ENCODE measurements at places on chromosomes 7 and 10.

DNA sequence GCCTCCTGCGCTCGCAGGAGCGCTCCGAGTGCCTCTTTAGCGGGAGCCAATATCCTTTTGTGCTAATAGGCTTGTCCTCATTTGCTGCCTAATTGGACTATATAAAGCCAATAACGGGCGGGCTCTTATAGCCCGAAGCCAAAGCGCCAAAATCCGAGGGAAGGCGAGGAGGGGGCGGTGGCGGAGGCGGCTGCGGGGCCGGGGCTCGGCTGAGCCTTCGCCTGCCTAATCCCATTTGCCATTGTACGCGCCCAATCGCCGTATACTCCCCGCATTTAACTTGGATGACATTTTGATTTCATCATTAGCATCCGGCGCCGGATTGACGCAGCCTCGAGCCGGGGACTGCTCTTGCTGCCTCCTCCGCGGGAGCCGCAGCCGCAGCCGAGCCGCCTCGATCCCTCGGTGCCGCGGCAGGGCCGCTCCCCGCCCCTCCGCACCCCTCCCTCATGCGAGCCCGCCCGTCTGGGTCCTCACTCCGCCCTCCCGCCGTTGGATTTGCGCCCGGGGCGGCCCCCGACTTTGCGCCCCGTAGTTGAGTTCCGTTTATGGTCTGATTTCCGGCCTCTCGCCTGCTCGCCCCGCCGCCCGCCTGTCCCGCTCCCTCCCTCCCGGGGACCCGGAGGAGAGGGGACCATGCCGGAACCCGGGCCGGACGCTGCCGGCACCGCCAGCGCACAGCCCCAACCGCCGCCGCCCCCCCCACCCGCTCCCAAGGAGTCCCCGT, at the start of gene HMX3:
Gene HMX3 (plus strand): TSS at position 556 of the 727 bp plus-strand sequence. CDS start 81 bp downstream, at position 637.
- DNase-seq: no peak

- DNase-seq: no peak
Measured at GRCh38 chr10:1241973-1242935, 186.1 kb downstream of the WDR37 start.

DNA sequence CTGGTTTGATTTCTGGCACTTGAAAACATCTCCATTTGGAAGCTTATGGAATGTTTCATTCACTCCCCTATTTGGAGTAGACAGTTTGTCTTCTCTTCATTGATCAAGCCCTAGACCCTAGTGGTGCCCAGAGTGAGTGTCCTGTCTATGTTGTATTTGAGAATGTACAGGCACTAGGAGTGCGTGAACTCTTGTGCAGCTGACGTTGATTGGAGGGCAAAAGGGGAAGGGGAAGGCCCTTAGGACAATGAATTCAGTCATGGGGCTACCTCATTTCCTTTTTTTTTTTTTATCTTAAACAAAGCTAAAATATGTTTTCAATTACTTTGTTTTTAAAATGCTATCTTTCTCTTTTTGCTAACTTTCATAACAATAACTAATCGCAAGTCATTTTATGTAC, 66.5 kb downstream of the ADD3 start:
- DNase-seq: no peak

- DNase-seq: no peak
Measured at GRCh38 chr7:120436487-120437060, 163.6 kb downstream of the KCND2 start.

- DNase-seq: no peak
Measured at GRCh38 chr7:55088620-55089019, 69.8 kb downstream of the EGFR start.

DNA sequence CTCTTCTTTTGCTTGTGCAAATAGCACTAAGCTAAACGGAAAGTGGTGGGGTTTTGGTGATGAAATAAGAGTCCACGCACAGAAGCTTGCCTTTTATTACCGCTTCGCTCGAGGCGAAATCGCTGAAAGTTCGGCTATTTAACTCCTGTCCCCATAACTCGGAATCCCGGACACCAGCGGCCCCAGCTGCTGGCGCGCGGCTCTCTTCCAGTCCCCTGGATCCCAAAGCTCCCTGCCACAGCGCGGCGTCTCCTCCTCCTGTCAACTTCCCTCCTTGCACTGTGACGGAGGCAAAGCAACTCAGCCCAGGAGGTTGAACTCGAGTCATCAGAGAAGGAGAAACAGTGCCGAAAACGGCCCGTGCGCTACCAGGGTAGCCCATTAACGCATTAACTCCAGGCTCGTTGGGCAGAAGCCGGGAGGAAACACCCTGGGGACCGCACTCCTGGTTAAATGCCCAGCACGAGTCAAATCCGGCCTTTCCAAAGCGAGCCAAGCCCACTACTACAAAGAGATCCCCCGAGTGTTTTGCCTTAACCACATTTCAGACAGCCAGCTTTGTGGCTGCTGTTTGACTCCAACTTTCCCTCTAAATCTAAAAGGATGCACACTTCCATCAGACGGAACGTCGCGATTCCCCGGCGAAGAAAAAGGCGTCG, 1.3 kb downstream of the SEMA3D start:
- DNase-seq: no peak

DNA sequence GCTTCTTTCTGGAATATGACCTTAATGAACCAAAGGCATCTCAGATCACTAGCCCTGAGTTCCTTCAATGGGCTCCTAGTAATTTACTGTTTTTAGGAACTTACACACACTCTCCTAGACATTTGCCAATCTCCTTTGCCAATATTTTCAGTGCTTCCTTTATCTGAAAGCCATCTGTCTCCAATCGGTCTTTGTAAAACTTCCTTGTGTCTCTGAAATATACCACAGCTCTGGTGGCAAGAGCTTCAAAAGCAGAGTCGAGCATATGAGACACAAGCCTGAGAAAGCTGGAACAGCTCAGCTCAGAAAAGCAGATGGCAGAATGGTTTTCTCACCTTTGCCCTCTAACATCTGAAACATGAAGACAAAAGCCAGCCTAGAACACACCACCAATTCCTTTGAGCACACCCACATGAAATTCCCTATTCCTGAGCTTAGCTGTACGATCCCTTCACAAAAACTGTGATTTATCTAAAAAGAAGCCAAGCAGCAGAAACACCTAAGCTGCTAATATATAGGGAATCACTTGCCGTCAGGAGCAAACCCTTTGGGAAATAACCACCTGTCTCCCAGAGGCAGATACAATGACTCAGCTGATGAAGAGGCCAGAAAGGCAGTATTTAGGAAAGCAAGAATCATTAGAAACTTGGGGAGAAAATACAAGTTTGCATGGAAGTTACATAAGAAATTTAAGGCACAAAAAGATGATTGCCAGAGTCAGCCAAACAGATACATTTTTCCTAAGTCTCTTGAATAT, 70.2 kb upstream of the ANK3 start:
- no peak for DNase-seq

DNA sequence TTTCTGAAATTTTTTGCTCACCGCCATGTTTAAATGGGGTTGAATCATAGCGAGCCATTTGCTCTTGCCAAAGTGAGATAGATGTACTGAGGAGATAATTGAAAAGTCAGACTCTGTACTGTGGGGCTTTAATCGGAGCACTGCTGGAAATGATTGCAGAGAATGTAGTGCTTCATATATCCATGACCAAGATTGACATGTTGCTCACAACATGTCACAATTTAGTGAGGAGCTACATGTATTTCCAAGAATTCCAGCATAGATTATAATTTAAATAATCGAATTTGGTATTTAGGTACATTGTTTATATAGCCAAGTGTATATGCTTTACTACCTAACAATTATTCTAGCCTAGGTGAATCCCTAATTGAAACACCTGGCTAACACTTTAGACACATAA, 66.5 kb downstream of the PODXL start:
- DNase-seq: no peak

Measured in iPS DF 6.9 (cell line).